ENCODE measurements at places on chromosomes 16 and 17.

GRCh38 chr17:70173681-70174080 is 4.3 kb downstream of the KCNJ2 start:
- no peak for DNase-seq

- DNase-seq: no peak
These were observed 284.0 kb downstream of the SEC14L1 start for GRCh38 chr17:77424585-77425344.

DNA sequence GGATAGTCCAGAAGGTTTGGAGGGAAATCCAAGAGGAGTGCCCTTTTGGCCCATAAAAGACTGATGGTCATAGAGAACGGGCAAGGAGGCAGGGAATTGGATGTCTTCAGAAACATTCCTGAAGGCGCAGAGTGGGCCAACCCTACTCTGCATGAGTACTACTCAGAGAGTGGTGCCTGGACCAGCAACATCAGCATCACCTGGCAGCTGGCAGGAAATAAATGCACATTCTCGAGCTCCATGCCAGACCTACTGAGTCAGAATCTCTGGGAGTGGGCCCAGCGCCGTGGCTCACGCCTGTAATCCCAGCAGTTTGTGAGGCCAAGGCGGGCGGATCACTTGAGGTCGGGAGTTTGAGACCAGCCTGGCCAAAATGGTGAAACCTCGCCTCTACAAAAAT is 27.1 kb upstream of the SLC39A11 start:
- no peak for DNase-seq

GRCh38 chr16:78277321-78278055 is 178.0 kb downstream of the WWOX start:
- DNase-seq: no peak

GRCh38 chr16:66474750-66475199 is 47.7 kb downstream of the BEAN1 start:
- DNase-seq: no peak

DNA sequence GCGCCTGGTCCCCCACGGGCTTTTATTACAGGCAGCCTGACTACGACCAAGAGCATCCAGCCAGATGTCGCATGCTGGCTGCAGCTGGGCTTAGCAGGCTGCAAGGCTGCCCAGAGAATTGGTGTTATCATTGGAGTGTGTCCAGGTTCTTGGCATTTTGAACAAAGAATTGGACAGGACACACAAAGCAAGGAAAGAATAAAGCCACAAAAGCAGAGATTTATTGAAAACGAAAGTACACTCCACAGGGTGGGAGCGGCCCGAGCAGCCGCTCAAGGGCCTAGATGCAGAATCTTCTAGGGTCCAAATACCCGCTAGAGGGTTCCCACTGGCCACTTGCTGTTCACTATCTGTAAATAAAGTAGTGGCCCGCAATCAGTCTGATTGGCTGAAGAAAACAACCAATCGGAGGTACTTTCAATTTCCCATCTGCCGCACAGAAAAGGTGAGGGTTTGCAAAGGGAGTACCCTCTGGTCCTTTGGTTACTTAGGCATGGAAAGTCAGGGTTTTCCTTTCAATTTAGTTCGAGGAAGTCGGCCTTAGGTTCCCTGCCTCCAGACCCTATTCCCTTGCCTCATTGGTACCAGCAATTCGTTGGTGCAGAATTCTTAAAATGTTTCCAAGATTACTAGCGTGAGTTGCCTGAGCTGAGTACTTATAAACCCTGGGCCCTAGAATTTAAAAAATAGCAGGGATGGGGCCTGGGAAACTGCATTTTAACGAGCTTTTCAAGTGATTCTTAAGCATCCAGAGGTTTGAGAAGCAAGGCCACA is 38.5 kb upstream of the CNEP1R1 start:
- DNase-seq: no peak

- DNase-seq: no peak
These were observed 4.2 kb downstream of the USP6 start for GRCh38 chr17:5120036-5120435.
